ENCODE measurements at places on chromosomes 4 and X.

- no peak for DNase-seq
These were observed 222.4 kb downstream of the FBXO8 start for GRCh38 chr4:174061026-174061425.

DNA sequence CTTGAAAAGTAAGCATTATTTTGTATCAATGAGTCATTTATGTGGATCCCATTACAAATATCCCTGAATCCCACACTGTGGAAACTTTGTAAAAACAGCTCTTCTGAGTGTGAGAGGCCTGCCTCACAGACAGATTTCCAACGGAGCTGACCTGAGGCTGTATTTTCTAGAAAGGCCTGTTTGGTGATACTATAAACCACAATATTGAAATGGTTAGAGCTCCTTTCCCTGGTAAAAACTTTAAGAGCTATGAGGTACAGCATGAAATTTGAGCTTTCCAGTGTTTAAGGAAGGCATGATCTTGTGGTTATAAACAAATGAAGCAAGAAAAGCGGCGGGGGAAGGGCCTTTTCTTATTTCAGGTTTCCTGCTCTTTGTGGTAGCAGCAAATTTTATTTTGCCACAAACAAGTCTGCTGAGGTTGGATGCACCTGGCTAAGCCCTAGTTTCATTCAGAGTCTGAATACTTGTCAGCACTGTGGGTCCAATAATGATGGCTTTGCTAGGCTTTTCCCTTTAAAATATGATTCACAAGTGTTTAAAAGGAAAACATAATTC, 86.8 kb upstream of the ETNPPL start:
- DNase-seq, result peak; percentile 78

GRCh38 chr4:139759097-139759496, 93.5 kb downstream of the MGST2 start:
- DNase-seq, result no peak

- no peak for DNase-seq
These were observed 30.3 kb downstream of the SH3KBP1 start for GRCh38 chrX:19857131-19857530.

GRCh38 chr4:1693131-1693896, 9.2 kb upstream of the FAM53A start:
- peak; percentile 74 for DNase-seq

DNA sequence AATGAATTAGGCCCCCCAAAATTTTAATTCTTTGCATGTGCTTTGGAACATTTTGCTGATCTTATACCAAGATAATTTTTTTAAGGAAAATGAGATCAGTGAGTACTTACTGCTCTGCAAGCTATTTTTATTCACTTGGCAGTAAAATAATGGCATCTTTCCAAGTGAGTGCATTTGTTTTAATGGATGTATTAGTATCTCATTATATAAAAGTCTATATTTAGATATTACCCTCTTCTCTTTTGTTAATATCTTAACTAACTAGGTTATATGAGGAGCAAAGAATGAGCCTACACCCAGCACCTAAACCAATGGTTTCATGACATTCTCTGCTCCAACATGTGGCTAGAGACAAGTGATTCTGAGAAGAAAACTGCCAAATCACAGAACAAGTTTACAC, 21.1 kb upstream of the ARAF start:
- DNase-seq, result no peak

- peak; percentile 12 for DNase-seq
These were observed 53.7 kb upstream of the TADA2B start for GRCh38 chr4:6989331-6989923.

DNA sequence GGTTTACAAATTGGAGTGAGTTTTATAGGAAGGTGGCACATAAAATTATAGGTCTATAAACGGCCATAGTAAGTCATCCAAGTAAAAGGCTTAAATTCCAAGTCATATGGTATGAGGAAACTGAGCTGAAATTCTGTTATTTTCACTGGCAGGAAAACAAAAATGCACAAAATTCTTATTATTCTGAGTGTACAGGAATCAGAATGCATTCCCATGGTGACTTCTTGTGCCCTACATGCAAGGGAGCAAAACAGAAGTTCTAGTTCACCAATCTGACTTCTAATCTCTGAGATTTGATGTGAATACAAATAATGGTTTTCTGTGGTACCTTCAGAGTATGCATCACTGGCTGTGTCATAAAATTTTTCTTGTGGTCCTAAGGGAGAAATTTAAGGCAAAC, 102.9 kb downstream of the CLCN4 start:
- no peak for DNase-seq
